Neural progenitor cell (in vitro differentiated cells): ENCODE measurements at places on chromosomes 4 and X. TPM values are rescaled to one million over a fixed set of nuclear protein-coding genes. Genes with fewer than 3 reads are reported as not detected.
A peak's percentile ranks its signal among the peaks of the same experiment; 100 is the strongest.

DNA sequence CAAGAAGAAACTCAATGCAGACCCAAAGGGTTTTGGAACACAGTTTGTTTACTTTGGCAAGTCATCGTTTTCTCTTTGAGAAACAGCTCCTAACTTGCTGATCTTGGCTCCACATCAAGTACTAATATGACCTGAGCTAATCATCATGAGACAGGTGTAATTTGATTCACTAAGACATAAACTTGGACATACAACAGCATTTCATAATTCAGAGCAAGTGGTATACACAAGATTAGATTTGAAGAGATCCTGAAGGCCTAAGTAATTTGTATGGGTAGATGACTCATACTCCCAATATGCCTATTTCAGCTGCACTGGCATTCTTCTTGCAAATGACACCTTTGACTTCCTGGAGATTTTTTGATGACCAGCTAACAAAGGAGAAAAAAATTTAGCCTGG, 1521.7 kb downstream of the RPA4 start:
- no peak for DNase-seq

Gene USP17L26
- not detected in 2 replicates for total RNA-seq

GRCh38 chr4:40421839-40422708, 86.9 kb downstream of the CHRNA9 start:
- DNase-seq, result no peak

DNA sequence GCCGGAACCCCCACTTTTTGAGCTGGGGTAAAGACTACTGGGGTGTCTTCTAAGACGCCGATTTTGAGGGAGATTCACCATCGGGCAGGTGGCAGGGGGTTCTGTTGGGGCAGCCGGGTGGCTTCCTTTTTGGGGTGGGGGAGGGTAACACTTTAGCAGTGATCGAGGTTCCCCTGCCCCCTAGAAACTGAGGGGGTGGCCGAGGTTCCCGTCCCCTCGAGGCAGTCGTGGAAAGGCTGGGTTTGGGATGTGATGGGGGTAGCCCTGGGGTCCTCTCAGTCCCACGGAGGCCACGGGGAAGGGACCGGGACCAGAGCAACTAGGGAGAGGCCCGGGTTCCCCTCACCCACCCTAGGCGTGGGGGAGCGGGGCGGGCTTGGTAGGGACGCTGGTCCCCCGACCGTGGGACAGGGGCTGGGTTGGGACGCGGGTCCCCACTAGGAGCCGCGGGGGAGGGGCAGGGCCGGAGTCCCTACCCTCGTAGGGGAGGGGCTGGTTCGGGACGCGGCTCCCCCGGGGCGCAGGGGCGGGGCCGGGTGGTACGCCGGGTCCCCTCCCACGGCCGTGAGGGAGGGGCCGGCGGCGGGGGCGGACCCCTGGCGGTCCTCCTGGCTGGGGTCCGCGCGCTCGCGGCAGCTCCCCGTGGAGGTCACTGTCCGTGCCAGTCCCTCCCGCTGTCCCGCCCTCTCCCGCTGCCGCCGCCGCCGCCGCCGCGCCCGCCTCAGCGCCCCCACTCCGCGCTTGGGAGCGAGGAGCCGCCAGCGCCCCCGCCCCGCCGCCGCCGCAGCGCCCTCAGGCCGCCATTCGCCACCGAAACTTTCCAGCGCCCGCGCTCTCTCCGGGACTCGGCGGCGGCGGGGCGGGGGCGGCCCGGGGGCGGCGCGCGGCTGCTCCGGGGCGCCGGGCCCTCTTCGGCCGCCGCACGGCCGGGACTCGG, at the start of gene TBL1X:
TBL1X (plus strand) TSS at position 624 of the 937 bp plus-strand sequence. CDS start 188,529 bp downstream, outside the sequence.
- peak; percentile 71 for DNase-seq

GRCh38 chr4:24824720-24825119, 29.3 kb downstream of the SOD3 start:
- no peak for DNase-seq

GRCh38 chrX:33726281-33727160, 405.6 kb downstream of the FAM47A start:
- DNase-seq, result peak; percentile 20

- DNase-seq, result no peak
Measured at GRCh38 chr4:104795264-104795939, 300.7 kb upstream of the CXXC4 start.

DNA sequence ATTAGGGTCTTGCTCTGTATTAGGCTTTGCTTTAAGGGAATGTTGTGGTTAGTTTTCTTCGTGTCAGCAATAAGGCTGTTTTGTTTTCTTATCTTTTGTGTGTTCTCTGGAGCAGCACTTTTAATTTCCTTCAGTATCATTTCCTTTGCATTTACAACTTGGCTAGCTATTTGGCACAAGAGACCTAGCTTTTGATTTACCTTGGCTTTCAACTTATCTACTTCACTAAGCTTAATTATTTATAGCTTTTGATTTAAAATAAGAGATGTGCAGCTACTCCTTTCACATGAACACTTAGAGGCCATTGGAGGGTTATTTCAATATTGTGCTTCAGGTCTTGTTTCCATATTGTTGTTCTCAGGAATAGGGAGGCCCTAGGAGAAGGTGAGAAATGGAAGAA, 68.2 kb downstream of the FAT4 start:
- no peak for DNase-seq

- peak; percentile 76 for DNase-seq
Measured at GRCh38 chr4:93828995-93829819, 654 bp downstream of the ATOH1 start.
